Left ventricle myocardium inferior (tissue), 1 donor: ENCODE measurements at places on chromosomes 16 and 17. TPM values are rescaled to one million over a fixed set of nuclear protein-coding genes. Genes with fewer than 3 reads are reported as not detected.

GRCh38 chr17:3773511-3773910, 27.5 kb downstream of the ITGAE start:
- no peak overlapping the region for H3K4me3 ChIP-seq
- H3K27me3 ChIP-seq = peaks cover 5% of the 10 kb centered on the region
- H3K36me3 ChIP-seq = no peaks in the 10 kb centered on the region
- no peak overlapping the region for H3K27ac ChIP-seq

GRCh38 chr16:9332574-9333148, 241.2 kb downstream of the HAPSTR1 start:
- H3K27ac ChIP-seq = no peak overlapping the region
- DNase-seq = no peak
- H3K4me1 ChIP-seq = peaks cover 2% of the 10 kb centered on the region

DNA sequence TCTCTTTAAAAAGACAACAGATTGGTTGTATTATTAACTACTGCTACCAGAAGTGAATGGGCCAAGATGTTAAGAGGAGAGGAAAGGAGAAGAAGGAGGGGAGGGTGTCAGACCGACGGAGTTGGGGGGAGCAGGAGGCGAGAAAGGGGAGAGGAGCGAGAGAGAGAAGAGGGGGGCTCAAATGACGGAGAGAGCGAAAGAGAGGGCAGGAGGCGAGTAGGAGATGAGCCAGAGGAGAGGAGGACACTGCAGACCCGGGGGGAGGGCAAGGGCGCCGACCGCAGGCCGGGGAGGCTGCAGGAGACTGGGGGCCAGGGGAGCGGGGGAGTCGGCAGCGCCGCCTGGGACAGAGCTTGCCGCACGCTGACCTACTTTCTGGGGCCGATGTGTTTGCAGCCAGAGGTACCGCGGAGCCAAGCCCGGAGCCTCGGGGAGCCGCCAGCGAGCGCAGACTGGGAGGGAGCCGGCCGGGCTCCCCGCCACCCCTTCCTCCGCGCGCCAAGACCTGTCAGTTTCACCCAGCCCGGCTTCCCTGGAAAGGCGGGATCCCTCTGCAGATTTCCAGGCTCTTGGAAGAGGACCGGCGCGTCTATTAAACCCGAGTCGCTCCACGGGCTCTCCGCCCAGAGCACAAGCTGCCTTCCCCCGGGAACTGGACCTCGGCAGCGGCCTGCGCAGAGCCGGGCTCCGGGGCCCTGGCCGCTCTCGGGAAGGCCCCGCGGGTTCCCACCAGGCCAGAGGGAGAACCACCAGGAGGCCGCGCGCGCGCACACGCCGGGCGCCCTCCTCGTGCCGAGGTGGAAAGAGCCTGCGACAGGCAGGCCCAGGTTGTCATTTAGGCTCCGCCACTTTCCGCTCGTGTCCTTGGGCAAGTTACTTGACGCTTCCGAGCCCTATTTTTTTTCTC, 74.6 kb downstream of the CMC2 start:
- H3K36me3 ChIP-seq = no peaks in the 10 kb centered on the region
- peaks cover 22% of the 10 kb centered on the region for H3K4me1 ChIP-seq
- H3K4me3 ChIP-seq = peak overlapping the region; percentile 61
- no peaks in the 10 kb centered on the region for H3K27me3 ChIP-seq
- peak; percentile 82 for DNase-seq
- H3K27ac ChIP-seq = peak overlapping the region; percentile 90

DNA sequence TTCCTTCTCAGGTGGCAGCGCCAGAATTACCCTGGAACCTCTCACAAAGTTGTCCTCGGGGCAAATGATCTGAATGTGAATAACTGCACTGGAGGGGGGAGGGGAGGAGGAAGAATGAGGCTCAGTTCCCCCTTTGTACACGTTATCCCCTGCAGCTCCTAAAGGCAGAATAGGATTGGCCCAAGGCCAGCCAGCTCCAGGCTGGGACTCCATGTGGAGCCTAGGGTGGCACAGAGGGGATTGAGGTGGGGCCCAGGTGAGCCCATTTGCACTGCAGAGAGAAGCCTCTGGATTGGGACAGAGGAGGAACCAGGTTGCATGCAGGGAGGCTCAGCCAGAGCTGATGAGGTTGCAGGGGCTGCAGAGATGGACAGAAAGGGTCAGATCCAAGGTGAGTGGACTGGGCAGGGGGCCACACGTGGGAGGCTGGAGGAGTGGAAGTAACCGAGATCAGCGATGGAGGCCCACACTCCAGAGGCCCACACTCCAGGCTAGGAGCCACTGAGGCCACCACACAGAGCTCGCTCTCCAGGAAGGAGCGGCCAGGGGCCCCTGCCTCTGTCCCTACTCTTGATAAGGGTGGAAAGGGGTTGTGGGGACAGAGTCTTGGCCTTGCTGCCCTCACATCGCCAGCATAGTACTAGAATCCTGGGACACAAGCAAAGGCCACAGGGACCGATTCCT, 78.6 kb downstream of the RBFOX3 start:
- no peaks in the 10 kb centered on the region for H3K36me3 ChIP-seq
- no peak overlapping the region for H3K4me3 ChIP-seq
- DNase-seq = no peak
- H3K27ac ChIP-seq = no peak overlapping the region

GRCh38 chr16:58502217-58502921, 2.4 kb downstream of the NDRG4 start:
- peaks cover 37% of the 10 kb centered on the region for H3K4me1 ChIP-seq
- H3K27me3 ChIP-seq = peaks cover 11% of the 10 kb centered on the region

GRCh38 chr16:68345958-68346635, 35.3 kb downstream of the PRMT7 start:
- peaks cover 32% of the 10 kb centered on the region for H3K4me1 ChIP-seq

- H3K4me1 ChIP-seq = peaks cover 46% of the 10 kb centered on the region
- H3K27ac ChIP-seq = no peak overlapping the region
- H3K4me3 ChIP-seq = peak overlapping the region; percentile 60
- peaks cover 100% of the 10 kb centered on the region for H3K27me3 ChIP-seq
- H3K36me3 ChIP-seq = no peaks in the 10 kb centered on the region
Observed at GRCh38 chr17:80476877-80477646, 655 bp upstream of the NPTX1 start.

The SHISA6 gene
- 0.66 TPM for total RNA-seq

The CMTM4 gene
- 11.3 TPM for total RNA-seq

The CHD9NB gene
- 0.77 TPM for total RNA-seq
